MG63 (cell line): ENCODE measurements at places on chromosomes 3 and 15. TPM values are rescaled to one million over a fixed set of nuclear protein-coding genes. Genes with fewer than 3 reads are reported as not detected.

Gene VEPH1
- not detected in 2 replicates for total RNA-seq

Gene GOLGA6L10
- total RNA-seq = not detected in 2 replicates

Gene SMCO1
- not detected in 2 replicates for total RNA-seq

Gene MYL3
- total RNA-seq = not detected in 2 replicates

Gene TRPM1
- not detected in 2 replicates for total RNA-seq
